ENCODE measurements at places on chromosomes 12 and 14.

- peak; percentile 70 for DNase-seq
Observed at GRCh38 chr12:114656906-114657596, 26.9 kb downstream of the TBX3 start.

DNA sequence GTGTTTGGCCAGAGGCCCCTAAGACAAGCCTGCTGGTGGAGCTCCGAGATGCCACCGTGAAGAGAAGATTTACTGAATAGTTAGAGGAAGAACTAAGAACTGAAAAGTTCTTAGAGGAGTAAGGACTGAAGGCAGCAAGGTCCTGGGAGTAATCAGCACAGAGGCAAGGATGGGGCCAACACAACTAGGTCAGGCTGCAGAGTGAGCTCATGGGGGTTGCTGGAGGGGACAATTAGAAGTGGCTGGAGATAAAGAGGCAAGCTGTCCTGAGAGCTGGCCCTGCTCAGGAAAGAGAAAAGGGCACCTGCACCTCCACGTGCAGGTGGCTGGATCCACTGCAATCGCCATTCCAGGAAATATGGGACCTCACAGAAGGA is 52.7 kb downstream of the NFKBIA start:
- DNase-seq, result peak; percentile 67

DNA sequence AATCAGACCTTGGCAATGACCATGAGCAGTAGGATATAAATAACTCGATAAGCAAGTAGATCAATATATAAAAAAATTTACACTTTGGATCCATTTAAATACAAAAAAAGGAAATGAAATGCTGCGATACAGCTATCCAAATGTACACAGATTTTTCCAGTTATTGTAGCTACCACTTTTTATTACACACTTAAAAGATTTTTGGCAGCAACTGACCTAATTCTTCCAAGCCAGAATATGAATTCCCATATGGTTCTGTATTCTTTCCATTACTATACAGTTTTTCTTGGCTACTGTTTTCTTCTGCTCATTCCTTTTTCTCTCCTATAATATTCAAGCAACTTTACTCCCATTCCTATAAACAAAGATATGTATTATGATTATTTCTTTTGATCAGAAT is 52.2 kb downstream of the TMTC1 start:
- no peak for DNase-seq

DNA sequence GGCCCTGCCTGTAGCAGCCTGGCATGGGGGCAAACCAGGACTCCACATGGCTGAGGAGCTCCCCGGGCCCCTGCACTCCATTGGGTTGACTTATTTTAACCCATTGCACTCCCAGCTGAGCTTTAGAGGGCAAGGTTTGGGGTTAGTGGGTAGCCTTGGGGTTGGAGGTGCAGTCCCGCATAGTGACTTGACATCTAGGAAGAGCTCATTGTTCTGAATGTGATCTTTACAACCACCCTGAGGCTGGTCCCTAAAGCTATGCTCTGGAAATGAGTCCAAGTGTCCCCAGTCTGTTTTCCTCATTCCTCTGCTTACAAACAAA is 36.4 kb downstream of the NFKBIA start:
- DNase-seq, result peak; percentile 37

- DNase-seq, result no peak
Observed at GRCh38 chr14:52992236-52992870, 41.5 kb upstream of the FERMT2 start.

DNA sequence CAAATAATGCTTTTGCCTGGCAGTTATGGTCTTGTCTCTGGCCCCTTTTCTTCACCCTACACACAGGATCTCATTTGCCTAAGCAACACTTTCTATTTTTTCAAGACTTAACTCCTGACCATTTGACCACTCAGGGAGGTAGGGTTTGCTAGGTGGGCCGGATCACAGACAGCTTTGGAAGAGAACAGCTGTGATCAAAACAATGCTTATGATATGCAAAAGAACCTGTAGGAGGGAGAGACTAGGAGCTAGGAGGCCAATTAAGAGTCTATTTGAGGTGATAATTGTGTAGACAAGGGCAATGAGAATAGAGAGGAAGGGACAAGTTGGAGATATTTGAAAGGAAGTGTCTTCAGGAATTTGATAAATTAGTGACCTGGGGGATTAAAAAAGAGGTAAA is 12.3 kb upstream of the DACT1 start:
- peak; percentile 48 for DNase-seq

- no peak for DNase-seq
Observed at GRCh38 chr12:6752167-6752920, 597 bp downstream of the MLF2 start.

- DNase-seq, result peak; percentile 30
Observed at GRCh38 chr12:29743801-29744200, 39.9 kb downstream of the TMTC1 start.

DNA sequence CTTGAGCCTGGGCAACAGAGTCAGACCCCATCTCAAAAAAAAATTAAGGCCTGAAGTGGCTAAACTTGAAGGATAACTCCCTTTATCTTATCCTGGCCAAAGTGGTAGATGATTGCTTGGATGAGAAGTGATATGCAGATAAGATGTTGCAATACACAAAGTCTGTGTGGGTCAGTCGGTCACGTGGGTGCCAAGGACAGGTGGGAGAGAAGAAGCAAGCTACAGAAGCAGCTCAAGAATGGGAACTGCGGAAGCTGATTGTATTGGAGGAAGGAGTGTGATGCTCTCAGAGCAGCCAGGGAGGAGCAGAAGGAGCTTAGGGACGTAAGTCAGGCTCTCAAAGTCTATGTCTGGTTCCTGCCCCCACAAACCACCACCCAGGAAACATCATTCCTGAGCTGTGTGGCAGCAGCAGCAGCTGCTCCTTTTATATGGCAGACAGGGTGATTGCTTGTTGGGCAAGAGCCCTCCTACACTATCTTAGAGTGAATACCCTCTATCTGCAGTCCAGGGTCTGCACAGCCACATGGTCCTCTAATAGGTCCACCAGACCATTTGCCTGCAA is 54.5 kb downstream of the ATP2A2 start:
- DNase-seq, result no peak

DNA sequence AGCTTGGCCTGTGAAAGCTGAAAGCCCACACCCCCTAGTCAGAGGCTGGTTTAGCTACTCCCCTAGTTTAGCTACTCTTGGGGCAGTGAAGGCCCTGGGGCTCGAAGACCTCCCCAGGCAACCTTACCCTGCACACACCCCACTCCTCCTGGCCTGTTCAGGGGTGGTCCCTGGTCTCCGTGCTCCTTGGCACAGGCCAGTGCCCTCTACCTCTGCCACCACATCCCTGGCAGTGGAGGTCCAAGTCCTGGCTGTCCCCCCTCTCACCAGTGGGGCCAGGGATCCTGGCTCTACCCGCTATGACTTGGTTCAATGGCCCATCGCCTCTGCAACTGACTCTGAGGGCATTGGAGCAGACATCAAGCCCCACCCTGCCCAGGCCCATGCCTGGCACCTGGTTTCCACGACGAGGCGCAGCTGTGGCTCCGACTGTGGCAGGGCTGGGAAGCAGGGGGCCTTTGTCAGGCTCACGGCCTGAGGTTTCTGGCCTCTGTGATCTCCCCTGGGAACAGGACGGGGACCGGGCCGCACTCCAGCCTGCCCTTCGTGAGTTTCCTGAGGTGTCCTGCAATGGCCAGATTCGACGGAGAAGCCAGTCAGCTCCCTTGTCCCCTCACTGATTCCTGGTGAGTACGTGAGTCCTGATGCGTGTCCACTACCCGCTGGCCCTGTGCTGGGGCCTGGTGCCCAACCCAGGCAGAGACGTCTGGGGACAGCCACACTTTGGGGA is 5.7 kb downstream of the TMEM121 start:
- no peak for DNase-seq

DNA sequence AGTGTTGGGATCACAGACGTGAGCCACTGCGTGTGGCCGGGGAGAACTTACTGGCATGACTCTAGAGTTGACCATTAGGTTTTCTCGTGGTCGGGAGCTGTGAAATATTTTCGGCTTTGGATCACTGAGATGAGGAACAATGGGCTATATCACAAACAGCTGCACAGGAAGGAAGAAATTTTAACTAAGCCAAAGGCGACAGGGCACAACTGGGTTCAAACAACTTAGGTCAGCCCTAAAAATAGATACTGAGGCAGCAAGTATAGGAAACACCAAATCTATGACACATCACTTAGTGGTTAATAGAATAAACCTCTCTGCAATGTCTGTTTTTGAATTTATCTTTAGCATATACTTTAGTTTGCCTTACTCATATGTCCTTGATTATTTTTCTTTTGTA is 162.9 kb downstream of the LRIG3 start:
- DNase-seq, result no peak

DNA sequence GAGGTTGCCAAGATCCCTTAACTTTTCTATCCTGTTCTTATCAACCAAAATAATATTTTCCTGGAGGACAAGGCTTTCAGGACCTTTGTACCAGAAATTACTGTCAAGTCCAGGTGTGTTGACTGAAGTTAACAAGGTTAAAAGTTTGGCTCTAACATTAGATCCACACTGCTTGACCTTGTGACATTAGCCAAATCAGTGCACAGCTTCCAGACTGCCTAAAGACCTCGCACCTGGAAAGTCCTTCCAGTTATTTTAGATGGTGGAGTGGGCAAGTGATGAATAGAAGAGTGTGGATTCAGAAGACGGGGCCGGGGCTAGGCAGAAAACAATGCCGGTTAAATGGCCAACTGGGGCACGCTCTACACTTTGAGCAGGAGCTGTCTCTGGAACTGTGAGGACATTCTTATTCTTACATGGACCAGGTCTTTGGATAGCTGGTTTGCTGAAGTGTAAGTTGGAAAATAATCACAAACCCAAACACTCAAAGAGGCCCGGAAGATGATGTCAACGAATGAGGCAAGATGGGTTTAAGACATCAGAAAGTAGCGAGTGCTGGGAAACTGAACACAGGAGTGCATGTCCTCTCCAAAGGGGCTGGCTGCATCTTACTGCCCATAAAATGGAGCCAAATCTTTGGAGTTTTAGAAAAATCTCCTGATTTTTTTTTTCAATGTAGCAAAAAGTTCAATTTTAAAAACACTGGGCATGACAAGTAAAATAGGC is 56.3 kb downstream of the NIN start:
- no peak for DNase-seq

- DNase-seq, result no peak
Observed at GRCh38 chr14:63006531-63006930, 38.7 kb downstream of the KCNH5 start.

DNA sequence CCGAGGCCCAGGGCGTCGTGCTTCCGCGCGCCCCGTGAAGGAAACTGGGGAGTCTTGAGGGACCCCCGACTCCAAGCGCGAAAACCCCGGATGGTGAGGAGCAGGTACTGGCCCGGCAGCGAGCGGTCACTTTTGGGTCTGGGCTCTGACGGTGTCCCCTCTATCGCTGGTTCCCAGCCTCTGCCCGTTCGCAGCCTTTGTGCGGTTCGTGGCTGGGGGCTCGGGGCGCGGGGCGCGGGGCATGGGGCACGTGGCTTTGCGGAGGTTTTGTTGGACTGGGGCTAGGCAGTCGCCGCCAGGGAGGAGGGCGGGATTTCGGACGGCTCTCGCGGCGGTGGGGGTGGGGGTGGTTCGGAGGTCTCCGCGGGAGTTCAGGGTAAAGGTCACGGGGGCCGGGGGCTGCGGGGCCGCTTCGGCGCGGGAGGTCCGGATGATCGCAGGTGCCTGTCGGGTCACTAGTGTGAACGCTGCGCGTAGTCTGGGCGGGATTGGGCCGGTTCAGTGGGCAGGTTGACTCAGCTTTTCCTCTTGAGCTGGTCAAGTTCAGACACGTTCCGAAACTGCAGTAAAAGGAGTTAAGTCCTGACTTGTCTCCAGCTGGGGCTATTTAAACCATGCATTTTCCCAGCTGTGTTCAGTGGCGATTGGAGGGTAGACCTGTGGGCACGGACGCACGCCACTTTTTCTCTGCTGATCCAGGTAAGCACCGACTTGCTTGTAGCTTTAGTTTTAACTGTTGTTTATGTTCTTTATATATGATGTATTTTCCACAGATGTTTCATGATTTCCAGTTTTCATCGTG is 612 bp downstream of the MDM2 start:
- DNase-seq, result peak; percentile 84

- DNase-seq, result no peak
Observed at GRCh38 chr12:41684997-41685396, 459.7 kb downstream of the GXYLT1 start.

DNA sequence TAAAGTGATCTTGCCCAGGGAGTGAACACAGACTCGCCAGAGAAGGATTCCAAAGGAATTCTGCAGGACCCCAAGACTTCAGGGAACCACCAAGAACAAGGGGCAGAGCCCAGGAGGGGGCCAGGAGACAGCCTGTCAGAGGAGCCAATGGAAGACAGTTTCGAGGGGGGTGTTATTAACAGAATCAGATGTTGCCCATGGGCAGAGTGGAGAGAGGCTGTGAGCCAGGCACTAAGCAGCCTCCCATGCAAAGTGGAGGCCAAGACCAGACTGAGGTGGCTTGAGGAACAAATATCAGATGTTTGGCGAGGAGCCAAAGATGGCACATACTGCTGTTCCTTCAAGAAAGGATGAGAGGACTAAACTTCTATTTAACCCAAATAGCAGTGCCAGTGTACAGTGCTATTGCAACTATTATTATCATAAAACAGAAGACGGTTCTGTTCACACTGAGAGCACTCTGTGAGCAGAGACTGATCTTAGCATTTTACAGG is 12.6 kb downstream of the APPL2 start:
- no peak for DNase-seq

- DNase-seq, result no peak
Observed at GRCh38 chr12:131213896-131214442, 260.3 kb downstream of the ADGRD1 start.

GRCh38 chr12:67263471-67263870 is 5.7 kb upstream of the CAND1 start:
- no peak for DNase-seq

DNA sequence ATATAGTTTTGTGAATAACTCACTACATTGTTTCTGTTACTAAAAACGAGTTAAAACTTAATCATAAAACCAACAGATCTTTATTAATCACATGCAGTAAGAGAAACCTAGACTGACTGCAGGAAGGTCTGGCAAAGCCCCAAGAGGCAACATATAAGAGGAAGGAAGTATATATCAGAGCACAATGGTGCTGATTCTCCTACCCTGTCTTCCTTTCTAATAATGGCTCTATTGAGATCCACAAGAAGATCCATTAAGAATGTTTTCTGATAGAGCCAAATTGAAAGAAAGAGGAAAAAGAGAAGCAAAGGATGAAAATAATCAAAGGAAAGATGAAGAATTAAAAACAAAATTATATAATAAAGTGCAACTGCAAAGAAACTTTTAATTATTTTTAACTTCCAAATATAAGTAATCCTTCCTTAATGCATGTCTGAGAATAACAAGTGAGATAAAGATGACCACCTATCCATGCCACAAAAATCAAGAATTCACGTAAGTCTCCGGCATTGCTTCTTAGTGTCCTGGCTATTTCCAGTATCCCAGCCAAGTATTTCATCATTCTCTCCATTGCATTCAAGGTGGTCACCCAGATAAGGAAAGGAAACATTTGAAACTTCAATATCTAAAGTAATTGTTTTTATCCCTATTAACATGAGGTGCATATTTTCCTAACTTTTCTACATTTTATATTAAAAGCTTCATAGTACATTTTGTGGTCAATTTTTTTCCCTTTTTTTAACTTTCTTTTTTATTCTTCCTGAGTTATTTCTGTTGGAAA is 62.2 kb downstream of the SOX5 start:
- DNase-seq, result no peak

DNA sequence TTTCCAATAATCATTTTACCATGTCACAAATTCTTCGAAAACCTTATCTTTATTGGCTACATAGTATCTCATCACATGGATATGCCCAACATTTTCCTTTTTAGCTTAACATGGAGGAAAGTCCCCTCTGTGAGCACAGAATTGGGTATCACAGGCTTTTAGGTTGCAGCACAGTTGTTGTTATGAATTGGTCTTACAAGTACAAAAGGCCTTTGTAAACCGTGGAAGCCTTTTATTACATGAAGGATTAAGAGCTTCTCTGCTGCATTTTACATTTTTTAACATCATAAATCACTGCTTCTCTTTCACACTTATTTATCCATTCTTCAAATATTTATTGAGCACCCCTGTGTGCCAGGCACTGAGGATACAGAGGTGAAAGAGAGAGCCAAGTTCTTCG is 26.2 kb downstream of the UBE3B start:
- DNase-seq, result no peak
